Inflammatory macrophage treated with lipopolysaccharide for 4 hours (primary cell): ENCODE measurements at places on chromosomes 5 and 9.

DNA sequence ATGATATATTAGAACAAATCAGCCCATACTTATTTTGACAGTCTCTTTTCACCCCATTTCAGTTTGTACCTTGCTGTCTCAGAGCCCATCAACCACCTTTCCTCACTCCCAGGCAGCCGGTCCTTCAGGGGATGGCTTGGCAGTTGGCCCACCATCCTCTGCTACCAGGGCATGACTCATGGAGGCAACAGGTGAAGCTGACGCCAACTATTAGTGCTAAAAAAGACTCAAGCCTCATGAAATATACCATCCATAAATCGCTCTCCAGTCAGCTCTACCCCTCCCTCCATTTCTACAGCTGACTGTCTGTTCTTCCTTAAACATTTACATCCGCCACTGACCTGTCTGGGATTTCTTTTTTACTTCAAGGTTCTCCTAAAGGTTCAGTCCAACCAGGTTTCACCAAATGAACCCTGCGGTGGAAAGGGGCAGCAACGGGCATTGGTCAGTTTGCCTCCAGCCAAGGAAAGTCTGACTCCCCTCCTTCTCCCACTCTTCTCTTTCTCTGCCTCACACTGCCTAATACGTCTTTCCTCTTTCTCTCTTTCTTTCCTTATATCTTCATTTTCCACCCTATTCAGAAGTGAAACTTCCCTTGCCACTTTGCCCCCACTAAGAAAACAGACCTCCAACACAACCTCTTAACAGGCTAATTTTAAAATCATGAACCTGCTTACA lies 439.1 kb downstream of the RAB3C start:
- DNase-seq: no peak

- no peak for DNase-seq
Measured at GRCh38 chr5:83767409-83767992, 46.8 kb upstream of the HAPLN1 start.

- DNase-seq: no peak
Measured at GRCh38 chr5:149048811-149049210, 14.1 kb downstream of the SH3TC2 start.

GRCh38 chr5:115735108-115735998 lies 81.1 kb downstream of the CDO1 start:
- DNase-seq: no peak

DNA sequence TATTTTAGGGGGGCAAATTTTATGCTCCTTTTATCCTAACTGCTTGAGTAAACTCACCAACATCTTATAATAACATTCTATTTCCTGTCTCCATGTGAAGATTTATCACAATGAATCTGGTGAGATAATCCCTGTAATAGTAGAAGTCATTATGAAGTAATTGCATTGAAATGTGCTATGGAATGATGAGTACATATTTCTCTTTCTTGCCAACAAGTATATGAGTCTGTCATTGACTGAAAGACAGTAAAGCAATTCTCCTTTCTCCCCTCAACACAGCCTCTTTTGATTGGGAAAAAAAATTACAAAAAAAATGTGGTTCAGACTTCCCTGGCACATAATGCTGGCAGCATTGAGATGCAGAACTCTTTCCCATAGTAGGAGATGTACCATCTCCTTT lies 459.2 kb upstream of the RGMB start:
- no peak for DNase-seq

DNA sequence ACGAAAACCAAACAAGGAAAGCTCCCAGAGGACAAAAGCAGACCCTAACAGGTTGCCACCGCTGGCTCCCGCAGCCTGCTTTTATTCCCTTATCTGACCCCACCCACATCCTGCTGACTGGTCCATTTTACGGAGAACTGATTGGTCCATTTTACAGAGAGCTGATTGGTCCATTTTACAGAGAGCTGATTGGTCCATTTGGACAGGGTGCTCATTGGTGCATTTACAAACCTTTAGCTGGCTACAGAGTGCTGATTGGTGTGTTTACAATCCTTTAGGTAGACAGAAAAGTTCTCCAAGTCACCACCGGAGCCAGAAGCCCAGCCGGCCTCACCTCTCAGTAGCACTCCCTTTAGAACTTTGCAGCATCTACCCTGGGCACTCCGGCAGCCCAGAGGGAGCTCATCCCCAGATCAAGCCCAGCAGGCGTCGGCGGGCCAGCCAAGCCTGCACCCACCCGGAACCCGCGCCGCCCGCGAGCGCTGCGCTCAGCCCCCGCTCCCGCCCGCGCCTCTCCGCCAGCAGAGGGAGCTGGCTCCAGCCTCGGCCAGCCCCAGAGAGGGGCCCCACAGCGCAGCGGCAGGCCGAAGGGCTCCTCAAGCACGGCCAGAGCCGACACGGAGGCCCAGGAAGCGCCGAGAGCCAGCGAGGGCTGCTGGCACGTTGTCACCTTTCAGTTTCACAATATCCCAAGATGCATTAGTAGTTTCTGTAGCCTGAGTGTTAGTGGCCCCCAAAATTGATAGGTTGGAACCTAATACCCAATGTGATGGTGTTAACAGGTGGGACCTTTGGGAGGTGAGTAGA lies 35.3 kb upstream of the CLPTM1L start:
- DNase-seq: peak; percentile 15

- peak; percentile 41 for DNase-seq
Measured at GRCh38 chr9:38227061-38227540, 158.1 kb upstream of the SHB start.

DNA sequence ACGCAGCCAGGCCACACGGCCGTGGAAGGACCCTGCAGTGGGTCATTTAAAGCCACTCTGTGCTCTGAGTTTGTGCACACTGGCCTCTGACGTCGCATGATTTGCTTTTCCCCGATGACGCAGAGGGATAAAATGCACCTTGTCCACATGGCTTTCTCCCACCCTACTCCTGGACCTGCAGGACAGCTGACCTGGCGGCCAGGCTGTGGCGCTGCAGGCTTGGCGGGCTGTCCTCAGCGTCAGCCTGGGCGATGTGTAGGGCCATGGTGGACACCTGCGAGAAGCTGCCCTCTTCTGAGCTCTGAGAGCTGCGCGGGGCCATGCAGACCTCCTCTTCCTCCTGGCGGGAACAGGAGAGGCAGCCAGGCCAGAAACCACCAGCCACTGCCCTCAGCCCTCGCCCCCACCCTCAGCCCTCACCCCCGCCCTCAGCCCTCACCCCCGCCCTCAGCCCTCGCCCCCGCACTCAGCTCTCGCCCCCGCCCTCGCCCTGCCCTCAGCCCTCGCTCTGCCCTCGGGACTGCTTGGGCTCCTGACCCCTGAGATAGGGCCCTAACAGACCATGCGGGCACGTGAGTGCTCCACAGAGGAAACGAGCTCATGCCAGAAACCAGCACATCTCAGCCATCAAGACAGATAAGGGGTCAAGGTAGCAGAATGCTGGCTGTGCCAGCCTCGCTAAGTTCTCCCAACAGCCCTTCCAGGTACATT lies 20.0 kb upstream of the SCGB3A1 start:
- DNase-seq: no peak

GRCh38 chr9:104831681-104832080 lies 67.8 kb downstream of the NIPSNAP3B start:
- no peak for DNase-seq

DNA sequence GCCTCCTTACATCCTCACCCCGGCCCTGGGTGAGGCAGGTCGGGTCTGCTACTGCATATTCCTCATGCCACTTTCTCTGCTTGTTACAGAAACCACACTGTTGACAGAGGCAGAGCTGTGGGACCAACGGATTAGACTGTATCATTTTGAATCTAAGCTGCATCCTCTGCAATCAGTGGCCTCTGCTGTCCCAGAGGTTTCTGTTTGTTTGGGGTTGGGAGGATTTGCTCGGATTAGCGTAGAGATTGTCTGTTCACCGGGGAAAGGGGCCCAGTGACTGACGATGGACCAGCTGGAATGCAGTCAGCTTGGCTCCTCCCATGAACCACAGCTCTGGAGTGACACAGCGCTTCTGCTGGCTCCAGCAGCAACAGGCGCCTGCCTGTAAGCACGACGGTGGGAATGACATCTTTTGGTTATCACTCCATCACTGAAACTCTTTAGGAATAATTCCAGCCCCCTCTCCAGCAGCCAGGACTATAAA lies 37.3 kb upstream of the ADRA1B start:
- no peak for DNase-seq

GRCh38 chr5:52864884-52865283 lies 77.2 kb downstream of the ITGA1 start:
- no peak for DNase-seq
